ENCODE measurements at places on chromosomes 2 and 18.

- no peak for DNase-seq
Measured at GRCh38 chr2:115691409-115691808, 1249.0 kb downstream of the DPP10 start.

DNA sequence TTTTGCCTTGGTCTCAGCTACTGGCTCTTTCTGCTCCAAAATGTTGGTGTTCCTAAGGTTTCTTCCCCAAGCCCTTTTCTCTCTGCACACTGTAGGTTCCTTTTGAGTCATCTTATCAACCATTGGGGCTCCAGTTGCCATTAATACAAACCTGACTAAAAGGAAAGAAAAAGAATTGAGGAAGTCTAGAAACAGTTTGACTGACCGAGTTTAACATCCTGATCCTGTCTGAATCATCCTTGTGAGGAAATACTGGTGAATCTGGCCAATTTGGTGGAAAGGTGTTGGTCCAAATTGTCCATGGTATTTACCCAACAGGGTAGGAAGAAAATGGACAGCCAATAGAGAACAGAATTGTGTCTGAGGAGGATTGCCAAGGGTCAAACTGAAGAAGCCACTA lies 38.3 kb downstream of the CRYGD start:
- no peak for DNase-seq

DNA sequence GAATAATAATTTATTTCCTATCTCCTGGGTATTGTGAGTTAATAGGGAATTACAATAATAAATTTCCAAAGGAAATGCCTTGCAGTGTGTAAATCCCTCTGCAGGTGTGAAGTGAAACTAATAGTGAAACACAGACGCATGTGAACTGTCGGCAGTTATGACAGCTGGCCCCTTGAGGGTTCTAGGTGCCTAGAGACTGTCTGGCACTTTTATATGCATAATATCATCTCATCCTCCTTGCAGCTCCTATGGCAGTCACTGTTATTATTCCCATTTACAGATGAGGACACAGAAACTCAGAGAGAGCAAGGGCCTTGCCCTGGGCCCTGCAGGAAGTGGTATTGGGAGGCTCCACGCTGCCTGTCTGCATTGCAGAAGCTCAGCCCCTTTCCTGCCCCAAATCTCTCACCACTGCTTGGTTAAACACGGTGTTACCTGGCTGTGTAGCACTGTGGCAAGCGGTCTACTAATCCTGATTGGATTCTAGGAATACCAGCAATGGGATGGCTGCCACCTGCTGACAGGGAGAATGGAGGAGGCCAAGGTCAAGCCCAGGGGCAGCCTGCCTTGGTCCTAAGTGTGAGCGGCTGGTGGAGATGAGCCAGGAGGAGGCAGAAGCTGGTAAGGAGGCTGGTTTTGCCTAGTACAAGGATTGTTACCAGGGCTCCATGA lies 32.8 kb upstream of the ACKR3 start:
- DNase-seq: no peak

GRCh38 chr2:168137510-168138180 lies 109.8 kb downstream of the STK39 start:
- no peak for DNase-seq

DNA sequence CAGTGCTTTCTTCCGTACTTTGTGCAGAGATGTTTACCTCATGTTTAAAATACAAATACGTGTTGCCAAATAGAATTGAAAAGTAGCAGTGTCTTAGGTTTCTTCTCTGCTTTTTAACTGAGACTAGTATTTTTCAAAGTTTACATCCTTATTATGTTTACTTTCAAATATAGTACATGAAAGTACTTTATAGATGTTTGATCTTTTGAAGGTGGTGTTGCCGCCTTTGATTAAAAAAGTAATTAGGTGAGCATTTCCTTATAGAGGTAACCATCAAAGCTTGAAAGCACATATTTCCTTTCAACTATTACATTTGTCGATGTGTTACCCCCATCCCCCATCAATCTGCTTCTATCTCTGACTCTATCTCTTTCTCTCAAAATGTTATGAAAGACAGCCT lies 87.0 kb downstream of the CERS6 start:
- no peak for DNase-seq

GRCh38 chr2:112824694-112825085 lies 11.9 kb downstream of the IL1B start:
- DNase-seq: no peak

DNA sequence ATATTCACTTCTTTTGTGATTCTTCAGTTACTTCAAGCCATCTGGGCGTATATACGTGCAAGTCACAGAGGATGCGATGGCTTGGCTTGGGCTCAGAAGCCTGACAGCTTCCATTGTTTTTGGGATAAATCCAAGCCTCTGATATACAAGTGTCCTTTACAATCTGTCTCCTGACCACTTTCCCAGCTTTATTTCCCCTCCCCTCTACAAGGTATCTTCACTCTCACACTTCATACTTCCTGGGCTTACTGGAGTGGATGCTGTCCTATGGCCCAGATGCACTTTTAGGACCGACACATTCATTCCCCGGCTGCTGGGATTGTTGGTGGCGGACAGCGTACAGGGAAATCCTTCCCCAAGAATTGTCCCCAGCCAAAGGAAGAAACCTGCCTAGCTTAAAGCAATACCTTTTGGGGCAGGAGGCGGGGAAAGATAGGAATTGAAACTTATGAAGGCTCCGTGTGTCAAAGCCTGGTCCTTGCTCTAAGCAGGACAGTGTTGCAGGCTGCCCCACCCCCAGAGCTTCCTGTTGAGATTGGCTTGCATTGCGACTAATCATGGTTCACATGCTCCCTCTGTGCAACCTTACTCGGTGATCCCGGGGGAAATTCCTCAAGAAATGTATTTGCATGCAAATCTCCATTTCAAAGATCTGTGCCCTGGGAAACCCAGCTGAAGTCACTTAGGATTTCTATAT lies 802.9 kb upstream of the ID2 start:
- DNase-seq: no peak
